ENCODE measurements at places on chromosomes 13 and 19. TPM values are rescaled to one million over a fixed set of nuclear protein-coding genes. Genes with fewer than 3 reads are reported as not detected.

The TM9SF2 gene
- total RNA-seq: 88.0 TPM

- no peaks in the 10 kb centered on the region for H3K36me3 ChIP-seq
- H3K4me1 ChIP-seq: no peaks in the 10 kb centered on the region
Observed at GRCh38 chr19:12092065-12092867, 27.7 kb downstream of the ZNF844 start.

- H3K27me3 ChIP-seq: no peaks in the 10 kb centered on the region
- no peak for DNase-seq
- no peaks in the 10 kb centered on the region for H3K36me3 ChIP-seq
- no peak overlapping the region for H3K4me3 ChIP-seq
- H3K4me1 ChIP-seq: no peaks in the 10 kb centered on the region
Observed at GRCh38 chr13:37187621-37188020, 82.2 kb upstream of the CSNK1A1L start.

The ZSCAN4 gene
- total RNA-seq: not detected

GRCh38 chr13:25214491-25215252 lies 42.6 kb upstream of the AMER2 start:
- H3K4me1 ChIP-seq: no peaks in the 10 kb centered on the region
- no peak overlapping the region for H3K4me3 ChIP-seq
- no peak for DNase-seq

DNA sequence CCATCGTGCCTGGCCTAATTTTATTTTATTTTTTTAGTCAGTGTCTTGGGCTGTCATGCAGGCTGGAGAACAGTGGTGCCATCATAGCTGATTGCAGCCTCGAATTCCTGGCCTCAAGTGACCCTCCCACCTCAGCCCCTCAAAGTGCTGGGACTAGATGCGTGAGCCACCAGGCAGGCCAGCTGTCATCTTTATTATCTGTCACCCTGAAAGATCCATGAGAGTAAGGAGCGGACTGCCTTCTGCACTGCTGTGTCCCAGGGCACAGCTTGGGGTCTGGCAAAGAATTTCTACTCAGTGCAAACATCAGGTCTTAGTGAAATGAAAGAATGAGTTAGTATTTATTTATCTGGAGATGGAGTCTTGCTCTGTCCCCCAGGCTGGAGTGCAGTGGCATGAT lies 9.5 kb upstream of the TLE5 start:
- no peaks in the 10 kb centered on the region for H3K27me3 ChIP-seq
- H3K4me3 ChIP-seq: no peak overlapping the region
- H3K36me3 ChIP-seq: no peaks in the 10 kb centered on the region
- DNase-seq: no peak

The RABAC1 gene
- 83.3 TPM for total RNA-seq

DNA sequence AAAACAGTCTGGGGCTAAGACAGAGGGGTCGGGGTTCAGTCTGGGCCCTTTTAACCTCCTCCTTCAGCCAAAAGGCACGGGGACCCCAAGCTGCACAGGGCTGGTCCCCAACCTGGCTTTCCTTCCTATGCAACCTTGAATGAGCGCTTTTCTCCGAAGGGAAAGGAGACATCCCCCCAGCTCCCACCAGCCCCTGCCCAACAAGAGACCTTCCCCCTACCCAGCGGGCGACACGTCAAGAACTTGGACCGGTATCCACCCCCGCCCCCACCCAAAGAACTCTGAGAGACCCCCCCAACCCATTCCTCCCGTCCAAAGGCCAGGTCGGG lies 35.0 kb upstream of the NANOS3 start:
- DNase-seq: no peak
- no peaks in the 10 kb centered on the region for H3K27me3 ChIP-seq
- peaks cover 88% of the 10 kb centered on the region for H3K4me1 ChIP-seq

The C1QTNF9 gene
- total RNA-seq: not detected

DNA sequence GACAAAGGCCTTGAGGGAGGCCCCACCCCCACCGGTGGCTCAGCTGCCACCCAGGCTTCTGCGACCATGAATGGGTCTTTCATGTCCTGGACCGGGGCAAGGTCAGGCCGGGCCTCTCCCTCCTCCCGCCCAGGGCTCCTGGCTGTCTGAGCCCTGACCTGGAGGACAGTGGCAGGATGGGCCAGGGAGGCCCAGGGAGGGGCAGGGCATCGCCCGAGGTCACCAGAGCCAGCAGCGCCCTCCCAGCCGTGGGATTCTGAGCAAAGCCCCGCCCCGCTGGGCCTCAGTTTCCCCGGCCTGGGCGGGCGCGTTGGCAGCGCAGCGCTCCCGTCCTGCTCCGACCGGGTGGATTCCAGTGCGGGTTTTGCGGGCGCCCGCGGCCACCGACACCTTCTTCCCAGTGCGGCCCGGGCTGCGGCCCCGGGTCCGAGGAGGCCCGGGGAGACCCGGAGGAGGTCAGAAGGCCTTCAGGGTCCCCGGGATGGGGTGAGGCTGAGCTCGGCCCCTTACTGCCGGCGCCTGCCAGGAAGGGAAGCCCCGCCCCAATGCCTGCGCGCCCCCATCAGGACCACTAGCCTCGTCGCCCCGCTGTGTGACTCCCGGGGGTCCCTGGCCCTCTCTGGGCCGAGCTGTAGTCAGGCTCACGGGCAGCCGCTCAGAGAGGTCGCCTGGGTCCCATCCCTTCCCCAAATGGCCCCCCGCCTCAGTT lies 24.6 kb upstream of the SEMA6B start:
- H3K36me3 ChIP-seq: no peaks in the 10 kb centered on the region
- DNase-seq: no peak
- peaks cover 44% of the 10 kb centered on the region for H3K27me3 ChIP-seq
- H3K4me3 ChIP-seq: no peak overlapping the region

DNA sequence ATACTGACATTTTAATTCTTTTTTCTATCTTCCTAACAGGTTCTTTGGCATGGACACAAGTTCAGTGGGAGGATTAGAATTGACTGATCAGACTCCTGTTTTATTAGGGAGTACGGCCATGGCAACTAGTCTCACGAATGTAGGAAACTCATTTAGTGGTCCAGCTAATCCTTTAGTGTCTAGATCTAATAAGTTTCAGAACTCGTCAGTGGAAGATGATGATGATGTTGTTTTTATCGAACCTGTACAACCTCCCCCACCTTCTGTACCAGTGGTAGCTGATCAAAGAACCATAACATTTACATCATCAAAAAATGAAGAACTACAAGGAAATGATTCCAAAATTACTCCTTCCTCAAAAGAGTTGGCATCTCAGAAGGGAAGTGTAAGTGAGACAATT lies 34.5 kb downstream of the ZMYM2 start:
- H3K36me3 ChIP-seq: peaks cover 18% of the 10 kb centered on the region
- no peaks in the 10 kb centered on the region for H3K27me3 ChIP-seq
- no peak overlapping the region for H3K27ac ChIP-seq
- H3K4me1 ChIP-seq: peaks cover 10% of the 10 kb centered on the region
- H3K4me3 ChIP-seq: no peak overlapping the region

DNA sequence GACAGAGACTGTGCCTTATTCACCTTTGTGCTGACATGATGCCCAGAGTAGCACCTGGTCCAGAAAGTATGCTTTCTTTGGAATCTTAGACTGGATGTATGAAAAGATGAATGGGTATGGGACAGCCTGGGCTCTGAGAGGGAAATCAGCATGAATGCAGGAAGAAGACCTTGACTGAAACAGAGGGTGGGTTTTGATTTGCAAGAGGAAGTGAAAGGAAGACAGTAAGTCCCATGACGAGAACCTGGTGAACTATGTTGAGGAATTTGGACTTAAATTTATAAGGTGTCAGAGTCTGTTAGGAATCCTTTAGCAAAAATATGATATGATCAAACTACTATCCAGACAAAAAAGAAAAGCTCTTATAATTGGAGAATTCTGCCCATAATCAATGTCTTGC lies 301.9 kb downstream of the SPRY2 start:
- H3K4me3 ChIP-seq: no peak overlapping the region
- no peaks in the 10 kb centered on the region for H3K4me1 ChIP-seq
- no peaks in the 10 kb centered on the region for H3K36me3 ChIP-seq
- no peak overlapping the region for H3K27ac ChIP-seq
- DNase-seq: no peak

The KCNC3 gene
- total RNA-seq: 0.73 TPM

The SPTBN4 gene
- 0.49 TPM for total RNA-seq

GRCh38 chr13:48603375-48603774 lies 50.4 kb upstream of the CYSLTR2 start:
- no peaks in the 10 kb centered on the region for H3K27me3 ChIP-seq
- H3K36me3 ChIP-seq: no peaks in the 10 kb centered on the region
- DNase-seq: no peak
- no peak overlapping the region for H3K4me3 ChIP-seq

- no peaks in the 10 kb centered on the region for H3K36me3 ChIP-seq
- no peak overlapping the region for H3K4me3 ChIP-seq
- DNase-seq: no peak
Observed at GRCh38 chr13:32911506-32911905, 104.7 kb upstream of the KL start.

GRCh38 chr19:42528354-42529247 lies at the start of gene CEACAM1:
Gene CEACAM1 (minus strand): TSS chr19:42528481. CDS start chr19:42528374, 107 bp downstream.
- no peak for DNase-seq
- H3K36me3 ChIP-seq: no peaks in the 10 kb centered on the region
- H3K27me3 ChIP-seq: no peaks in the 10 kb centered on the region
- H3K27ac ChIP-seq: no peak within 1 kb of the TSS
- peak within 1 kb of the TSS; percentile 46 for H3K4me3 ChIP-seq
- H3K4me1 ChIP-seq: peaks cover 25% of the 10 kb centered on the region

GRCh38 chr13:98896868-98897144 lies 81.1 kb downstream of the DOCK9 start:
- H3K27me3 ChIP-seq: no peaks in the 10 kb centered on the region
- DNase-seq: no peak
- no peak overlapping the region for H3K4me3 ChIP-seq
- peaks cover 38% of the 10 kb centered on the region for H3K36me3 ChIP-seq
- no peaks in the 10 kb centered on the region for H3K4me1 ChIP-seq
- H3K27ac ChIP-seq: no peak overlapping the region

- H3K27ac ChIP-seq: no peak overlapping the region
- no peak overlapping the region for H3K4me3 ChIP-seq
- no peaks in the 10 kb centered on the region for H3K4me1 ChIP-seq
- H3K27me3 ChIP-seq: no peaks in the 10 kb centered on the region
Observed at GRCh38 chr13:79098596-79098995, 307.5 kb downstream of the RBM26 start.

- no peaks in the 10 kb centered on the region for H3K27me3 ChIP-seq
- H3K36me3 ChIP-seq: no peaks in the 10 kb centered on the region
- no peak overlapping the region for H3K27ac ChIP-seq
- no peak for DNase-seq
Observed at GRCh38 chr13:98054301-98054700, 88.6 kb upstream of the FARP1 start.

GRCh38 chr19:14512406-14512961 lies 5.7 kb downstream of the DNAJB1 start:
- no peak overlapping the region for H3K4me3 ChIP-seq
- H3K27ac ChIP-seq: no peak overlapping the region
- DNase-seq: no peak
- H3K27me3 ChIP-seq: no peaks in the 10 kb centered on the region
- peaks cover 35% of the 10 kb centered on the region for H3K36me3 ChIP-seq

DNA sequence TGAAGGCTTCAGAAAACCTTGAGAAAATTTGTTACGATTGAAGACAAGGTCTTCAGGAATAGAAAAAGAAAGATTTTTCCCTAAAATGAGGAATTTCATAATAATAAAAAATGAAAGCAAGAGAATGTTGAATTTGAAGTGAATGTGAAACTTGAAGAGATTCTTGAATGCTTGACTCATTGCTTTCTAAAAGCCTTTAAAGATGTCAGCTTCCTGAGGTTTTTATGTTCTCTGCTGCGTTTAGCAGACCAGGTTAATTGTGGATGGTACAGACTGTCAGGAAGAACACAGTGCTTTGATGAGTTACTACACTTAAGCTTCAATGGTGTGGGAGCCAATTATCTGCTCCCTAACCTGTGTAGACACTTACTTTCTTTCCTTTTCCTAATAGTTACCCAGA lies 96.3 kb upstream of the FNDC3A start:
- no peak for DNase-seq
- H3K36me3 ChIP-seq: no peaks in the 10 kb centered on the region
- H3K27ac ChIP-seq: no peak overlapping the region

- H3K27me3 ChIP-seq: no peaks in the 10 kb centered on the region
- no peak overlapping the region for H3K4me3 ChIP-seq
- H3K36me3 ChIP-seq: no peaks in the 10 kb centered on the region
- H3K27ac ChIP-seq: no peak overlapping the region
- peaks cover 17% of the 10 kb centered on the region for H3K4me1 ChIP-seq
- no peak for DNase-seq
Observed at GRCh38 chr19:16000024-16000663, 51.3 kb downstream of the OR10H4 start.

- H3K36me3 ChIP-seq: no peaks in the 10 kb centered on the region
- no peak for DNase-seq
- H3K4me3 ChIP-seq: no peak overlapping the region
- no peak overlapping the region for H3K27ac ChIP-seq
- no peaks in the 10 kb centered on the region for H3K27me3 ChIP-seq
Observed at GRCh38 chr13:74039667-74040066, 94.5 kb downstream of the KLF12 start.

- no peaks in the 10 kb centered on the region for H3K27me3 ChIP-seq
- peaks cover 1% of the 10 kb centered on the region for H3K36me3 ChIP-seq
- no peak overlapping the region for H3K27ac ChIP-seq
Observed at GRCh38 chr13:21541980-21542379, 62.0 kb downstream of the MICU2 start.

The VWA8 gene
- 21.3 TPM for total RNA-seq

The OLFM4 gene
- total RNA-seq: not detected

DNA sequence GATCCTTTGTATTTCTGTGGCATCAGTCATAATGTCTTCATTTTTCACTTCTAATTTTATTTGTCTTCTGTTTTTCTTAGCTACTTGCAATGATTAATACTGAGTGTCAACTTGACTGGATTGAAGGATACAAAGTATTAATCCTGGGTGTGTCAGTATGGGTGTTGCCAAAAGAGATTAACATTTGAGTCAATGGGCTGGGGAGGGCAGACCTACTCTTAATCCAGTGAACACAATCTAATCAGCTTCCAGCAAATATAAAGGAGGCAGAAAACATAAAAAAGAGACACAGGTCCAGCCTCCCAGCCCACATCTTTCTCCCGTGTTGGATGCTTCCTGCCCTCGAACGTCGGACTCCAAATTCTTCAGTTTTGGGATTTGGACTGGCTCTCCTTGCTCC lies 640.9 kb upstream of the MIR17HG start:
- no peak overlapping the region for H3K27ac ChIP-seq
- H3K4me3 ChIP-seq: no peak overlapping the region
- H3K36me3 ChIP-seq: no peaks in the 10 kb centered on the region

DNA sequence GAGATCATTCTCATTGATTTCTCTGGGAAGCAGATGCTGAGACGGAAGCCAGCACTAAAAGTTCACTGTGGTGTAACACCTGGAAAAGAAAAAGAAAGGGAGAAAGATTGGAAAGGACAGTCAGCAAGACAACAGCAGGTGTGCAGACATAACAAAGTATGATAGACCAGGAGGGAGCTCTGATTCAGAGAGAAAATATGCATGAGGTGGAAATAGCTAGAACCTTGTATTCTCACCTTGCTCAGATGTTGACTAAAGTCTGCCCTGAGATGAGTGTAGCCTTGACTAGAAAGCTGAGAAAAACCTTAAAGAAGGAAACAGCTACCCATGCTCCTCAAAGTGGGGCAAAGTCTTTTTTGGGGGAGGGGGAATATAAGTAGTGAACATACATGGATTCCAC lies 1711.8 kb downstream of the EFNB2 start:
- H3K27ac ChIP-seq: no peak overlapping the region
- H3K36me3 ChIP-seq: no peaks in the 10 kb centered on the region
- H3K4me1 ChIP-seq: no peaks in the 10 kb centered on the region
- no peaks in the 10 kb centered on the region for H3K27me3 ChIP-seq

All from CD8-positive, alpha-beta memory T cell (primary cell).